Upper lobe of right lung (tissue), 1 donor: ENCODE measurements at places on chromosomes 1 and 21. TPM values are rescaled to one million over a fixed set of nuclear protein-coding genes. Genes with fewer than 3 reads are reported as not detected.

Gene EPHA8
- not detected for total RNA-seq

- no peak overlapping the region for H3K27ac ChIP-seq
- H3K27me3 ChIP-seq = no peaks in the 10 kb centered on the region
- no peaks in the 10 kb centered on the region for H3K4me1 ChIP-seq
- no peaks in the 10 kb centered on the region for H3K36me3 ChIP-seq
- no peak overlapping the region for H3K4me3 ChIP-seq
- DNase-seq = no peak
Observed at GRCh38 chr1:34907487-34908090, 21.9 kb downstream of the DLGAP3 start.

DNA sequence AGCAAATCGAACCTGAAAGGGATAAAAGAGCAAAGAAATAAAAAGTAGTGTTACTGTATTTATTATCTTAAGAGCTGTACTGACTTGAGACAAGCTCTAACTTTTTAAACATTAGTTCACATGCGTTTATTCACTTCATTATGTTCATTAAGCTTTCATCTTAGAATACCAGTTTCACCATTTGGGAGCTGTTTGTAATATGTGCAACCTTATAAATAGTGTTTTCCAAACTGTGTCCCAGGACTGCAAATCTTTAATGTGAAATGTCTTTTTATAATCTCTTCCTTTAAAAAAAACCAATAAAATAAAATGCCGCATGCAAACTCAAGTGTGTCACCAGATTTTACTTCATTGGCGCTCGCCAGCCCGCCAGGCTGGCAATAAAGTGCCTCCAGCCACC is 28.3 kb downstream of the LGALS8 start:
- peaks cover 100% of the 10 kb centered on the region for H3K36me3 ChIP-seq
- no peak overlapping the region for H3K27ac ChIP-seq
- H3K27me3 ChIP-seq = no peaks in the 10 kb centered on the region
- H3K4me1 ChIP-seq = no peaks in the 10 kb centered on the region
- DNase-seq = no peak
- no peak overlapping the region for H3K4me3 ChIP-seq

DNA sequence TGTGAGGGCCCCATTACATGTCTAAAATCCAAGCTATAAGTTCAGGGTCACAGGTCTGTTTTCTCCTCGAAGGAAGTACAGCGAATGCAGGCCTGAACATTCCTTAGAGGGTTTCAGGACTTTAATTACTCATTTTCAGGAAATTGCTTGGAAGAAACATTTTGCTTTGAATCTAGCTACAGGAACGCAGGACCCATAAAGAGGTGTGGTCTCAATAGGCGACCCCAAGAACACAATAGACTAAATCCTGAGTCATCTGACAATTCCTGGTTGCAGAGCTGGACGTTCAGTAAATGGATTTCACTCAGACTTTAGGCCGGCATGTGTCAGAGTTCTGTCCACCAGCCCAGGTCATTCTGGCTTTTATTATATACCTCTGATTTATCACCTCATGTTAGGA is 1.0 kb upstream of the ERG start:
- no peaks in the 10 kb centered on the region for H3K36me3 ChIP-seq
- peak overlapping the region; percentile 85 for H3K27ac ChIP-seq
- H3K4me3 ChIP-seq = no peak overlapping the region

GRCh38 chr1:15039901-15040300 is 113.6 kb upstream of the TMEM51 start:
- H3K27me3 ChIP-seq = no peaks in the 10 kb centered on the region
- H3K4me1 ChIP-seq = no peaks in the 10 kb centered on the region
- H3K36me3 ChIP-seq = peaks cover 7% of the 10 kb centered on the region
- no peak for DNase-seq

GRCh38 chr1:222233444-222234158 is 314.3 kb downstream of the HHIPL2 start:
- H3K36me3 ChIP-seq = no peaks in the 10 kb centered on the region
- no peak overlapping the region for H3K27ac ChIP-seq
- H3K4me3 ChIP-seq = no peak overlapping the region

- H3K4me3 ChIP-seq = no peak overlapping the region
- no peaks in the 10 kb centered on the region for H3K36me3 ChIP-seq
- H3K27ac ChIP-seq = no peak overlapping the region
- no peaks in the 10 kb centered on the region for H3K4me1 ChIP-seq
- H3K27me3 ChIP-seq = peaks cover 41% of the 10 kb centered on the region
Observed at GRCh38 chr1:11893907-11894251, 32.3 kb downstream of the KIAA2013 start.

DNA sequence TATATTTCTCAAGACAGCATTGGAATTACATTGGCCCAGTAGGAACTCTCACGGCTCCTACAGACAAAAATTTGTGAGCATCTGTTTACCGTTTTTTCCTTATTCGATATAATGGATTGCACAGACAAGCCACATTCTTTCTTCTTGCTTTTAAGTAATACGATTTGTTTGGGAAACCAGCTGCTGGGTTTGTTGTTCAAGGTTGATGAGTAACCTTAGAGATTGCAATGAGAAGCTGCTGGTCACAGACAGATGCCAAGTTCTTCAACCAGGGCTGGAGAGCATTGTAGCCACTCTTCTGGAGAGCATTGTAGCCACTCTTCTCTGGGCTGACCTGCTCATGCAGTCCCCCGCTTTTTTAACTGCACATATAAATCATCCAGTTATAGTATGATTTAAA is 1.4 kb upstream of the MIA3 start:
- H3K4me3 ChIP-seq = no peak overlapping the region
- H3K27me3 ChIP-seq = no peaks in the 10 kb centered on the region
- no peak overlapping the region for H3K27ac ChIP-seq
- DNase-seq = no peak

- H3K36me3 ChIP-seq = no peaks in the 10 kb centered on the region
- no peak for DNase-seq
- H3K4me3 ChIP-seq = no peak overlapping the region
- H3K4me1 ChIP-seq = no peaks in the 10 kb centered on the region
Observed at GRCh38 chr1:104084380-104084779, 334.7 kb downstream of the AMY1C start.

Gene LCE4A
- not detected for total RNA-seq

- no peak for DNase-seq
- H3K4me3 ChIP-seq = no peak overlapping the region
- H3K36me3 ChIP-seq = no peaks in the 10 kb centered on the region
Observed at GRCh38 chr1:99942723-99943122, 27.1 kb upstream of the SLC35A3 start.

GRCh38 chr1:118298397-118298796 is 113.4 kb upstream of the SPAG17 start:
- no peaks in the 10 kb centered on the region for H3K4me1 ChIP-seq
- H3K27me3 ChIP-seq = no peaks in the 10 kb centered on the region
- no peaks in the 10 kb centered on the region for H3K36me3 ChIP-seq
- no peak overlapping the region for H3K27ac ChIP-seq
- DNase-seq = no peak

DNA sequence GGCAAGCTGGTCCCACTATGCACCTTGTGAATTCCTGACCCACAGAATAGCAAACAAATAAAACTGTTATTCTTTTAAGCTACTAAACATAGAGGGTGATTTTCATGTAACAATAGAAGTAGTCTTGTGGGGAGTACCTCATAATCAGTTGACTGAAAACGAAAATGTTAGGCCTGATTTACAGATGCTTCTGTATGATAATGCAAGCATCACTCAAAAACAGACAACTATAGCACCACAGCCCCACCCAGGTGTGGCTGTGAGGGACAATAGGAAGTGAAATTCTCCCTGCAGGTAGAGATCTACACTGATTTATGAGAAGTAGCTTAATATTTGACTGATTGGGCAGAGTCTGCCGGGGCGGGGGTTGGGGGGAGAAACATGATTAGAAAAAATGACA is 26.5 kb upstream of the KRTAP19-8 start:
- H3K4me3 ChIP-seq = no peak overlapping the region
- no peaks in the 10 kb centered on the region for H3K27me3 ChIP-seq
- H3K27ac ChIP-seq = no peak overlapping the region
- DNase-seq = no peak

- DNase-seq = no peak
- no peak overlapping the region for H3K4me3 ChIP-seq
- peak overlapping the region; percentile 45 for H3K27ac ChIP-seq
- no peaks in the 10 kb centered on the region for H3K27me3 ChIP-seq
- H3K4me1 ChIP-seq = peaks cover 18% of the 10 kb centered on the region
- H3K36me3 ChIP-seq = no peaks in the 10 kb centered on the region
Observed at GRCh38 chr1:173332026-173332425, 124.9 kb upstream of the TNFSF4 start.

GRCh38 chr1:159935719-159936272 is 9.6 kb downstream of the IGSF9 start:
- no peaks in the 10 kb centered on the region for H3K36me3 ChIP-seq
- DNase-seq = no peak
- H3K4me3 ChIP-seq = no peak overlapping the region
- no peaks in the 10 kb centered on the region for H3K27me3 ChIP-seq
- H3K4me1 ChIP-seq = peaks cover 6% of the 10 kb centered on the region

Gene TMEM240
- total RNA-seq = 2.9 TPM

Gene SYT2
- 0.06 TPM for total RNA-seq

Gene NEK2
- total RNA-seq = 0.35 TPM

DNA sequence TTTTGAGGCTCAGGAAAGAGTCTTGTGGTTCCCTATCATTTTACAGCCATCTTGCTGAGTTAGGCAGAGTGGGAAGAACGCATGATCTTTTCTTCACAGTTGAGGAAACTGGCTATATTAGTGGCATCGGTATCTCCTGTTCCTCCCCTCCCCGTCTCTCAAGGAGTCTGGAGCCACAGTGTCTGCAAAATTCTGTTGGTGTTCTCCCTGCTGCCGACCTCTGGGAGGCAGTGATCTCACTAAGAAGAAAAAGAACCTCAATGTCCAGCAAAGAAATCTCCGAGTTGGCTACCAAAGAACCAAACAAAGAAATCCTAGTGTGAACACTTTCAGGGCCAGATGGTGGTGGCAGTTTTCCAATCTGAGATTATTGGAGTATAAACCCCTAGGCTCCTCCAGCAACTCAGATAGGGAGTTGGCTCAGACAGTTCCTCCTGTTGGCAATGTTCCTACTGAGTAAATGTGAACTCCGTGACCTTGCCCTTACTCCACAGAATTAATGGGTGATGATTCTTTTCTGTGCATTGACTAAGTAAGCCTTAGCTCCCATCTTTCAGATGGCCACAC is 41.2 kb downstream of the PRAMEF20 start:
- DNase-seq = no peak
- H3K36me3 ChIP-seq = no peaks in the 10 kb centered on the region
- H3K27ac ChIP-seq = no peak overlapping the region

Gene OR2L13
- not detected for total RNA-seq

GRCh38 chr1:25018110-25018735 is 88.1 kb upstream of the RUNX3 start:
- no peaks in the 10 kb centered on the region for H3K27me3 ChIP-seq
- peaks cover 20% of the 10 kb centered on the region for H3K4me1 ChIP-seq
- H3K4me3 ChIP-seq = no peak overlapping the region
- no peak overlapping the region for H3K27ac ChIP-seq

Gene DPH5
- total RNA-seq = 23.8 TPM

GRCh38 chr1:213053455-213053854 is 2.4 kb downstream of the RPS6KC1 start:
- H3K36me3 ChIP-seq = no peaks in the 10 kb centered on the region
- H3K27ac ChIP-seq = no peak overlapping the region
- no peak overlapping the region for H3K4me3 ChIP-seq
- peaks cover 11% of the 10 kb centered on the region for H3K4me1 ChIP-seq
- no peak for DNase-seq
- H3K27me3 ChIP-seq = no peaks in the 10 kb centered on the region

DNA sequence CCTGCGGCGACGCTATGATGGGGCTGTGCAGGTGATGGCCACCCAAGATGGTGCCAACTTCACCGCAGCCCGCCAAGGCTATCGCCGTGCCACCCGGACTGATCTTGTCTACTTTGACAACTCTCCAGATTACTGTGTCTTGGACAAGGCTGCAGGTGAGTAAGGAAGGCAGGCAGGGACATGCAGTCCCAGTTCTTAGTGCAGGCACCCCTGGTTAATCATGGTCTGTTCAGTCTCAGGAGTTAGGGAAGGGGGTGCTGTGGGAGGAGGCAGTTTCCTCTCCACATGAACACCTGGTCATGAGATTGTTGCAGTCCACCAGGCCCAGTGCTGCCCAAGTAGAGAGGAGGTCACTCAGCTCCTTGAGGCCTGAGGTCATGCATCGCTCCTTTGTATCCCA is 8.5 kb downstream of the WNT2B start:
- no peak overlapping the region for H3K27ac ChIP-seq
- H3K36me3 ChIP-seq = no peaks in the 10 kb centered on the region
- H3K4me3 ChIP-seq = no peak overlapping the region
- no peaks in the 10 kb centered on the region for H3K4me1 ChIP-seq
- no peaks in the 10 kb centered on the region for H3K27me3 ChIP-seq
- no peak for DNase-seq

Gene PTPN14
- total RNA-seq = 43.7 TPM

DNA sequence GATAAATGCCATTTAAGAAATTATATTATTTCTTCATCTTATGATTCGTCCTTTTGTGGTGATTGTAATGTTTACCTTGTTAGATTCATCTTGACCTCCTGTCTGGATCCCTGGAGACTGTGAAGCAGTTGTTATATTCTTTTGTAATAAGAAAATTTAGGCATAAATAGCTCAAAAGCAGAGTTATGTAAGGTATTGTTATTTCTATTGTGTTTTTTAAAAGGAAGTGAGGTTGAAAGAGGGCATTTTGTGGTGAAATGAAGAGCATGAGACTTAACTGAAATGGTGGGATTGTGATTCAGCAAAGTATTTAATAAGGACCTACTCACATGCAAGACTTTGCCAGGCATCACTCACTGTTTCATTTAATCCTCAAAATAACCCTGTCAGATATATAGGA is 104.0 kb downstream of the PDE4B start:
- no peak overlapping the region for H3K4me3 ChIP-seq
- H3K4me1 ChIP-seq = no peaks in the 10 kb centered on the region
- no peak overlapping the region for H3K27ac ChIP-seq
- no peaks in the 10 kb centered on the region for H3K36me3 ChIP-seq

Gene FALEC
- total RNA-seq = 1.0 TPM

Gene ITPKB
- 44.1 TPM for total RNA-seq

DNA sequence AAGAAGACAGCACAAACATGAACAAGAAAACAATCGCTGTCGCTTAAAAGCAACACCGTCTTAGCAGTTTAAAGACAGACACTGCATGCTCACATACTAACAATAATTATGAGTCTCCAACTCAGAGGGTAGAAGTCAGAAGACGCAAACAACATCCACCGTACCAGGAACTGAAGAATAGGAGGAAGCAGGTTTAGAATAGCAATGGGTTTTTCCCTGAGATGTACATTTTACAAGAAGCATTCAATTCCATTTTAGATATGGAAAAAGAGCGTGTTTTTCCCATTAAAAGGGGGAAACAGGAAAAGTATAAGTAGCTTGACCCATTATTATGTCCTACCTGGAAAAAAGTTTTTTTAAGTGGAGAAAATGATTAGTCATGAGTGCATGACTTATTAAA is 34.5 kb upstream of the KCNE1 start:
- no peaks in the 10 kb centered on the region for H3K27me3 ChIP-seq
- no peaks in the 10 kb centered on the region for H3K36me3 ChIP-seq
- no peak overlapping the region for H3K4me3 ChIP-seq

- no peak overlapping the region for H3K4me3 ChIP-seq
- no peaks in the 10 kb centered on the region for H3K36me3 ChIP-seq
- no peaks in the 10 kb centered on the region for H3K4me1 ChIP-seq
- no peak overlapping the region for H3K27ac ChIP-seq
Observed at GRCh38 chr1:222387007-222387814, 160.7 kb downstream of the HHIPL2 start.

GRCh38 chr21:39980241-39980820 is 113.1 kb downstream of the PCP4 start:
- DNase-seq = no peak
- H3K27ac ChIP-seq = no peak overlapping the region
- no peaks in the 10 kb centered on the region for H3K36me3 ChIP-seq
- H3K4me3 ChIP-seq = no peak overlapping the region
